ENCODE measurements at places on chromosomes 1 and 21.
A peak's percentile ranks its signal among the peaks of the same experiment; 100 is the strongest.

DNA sequence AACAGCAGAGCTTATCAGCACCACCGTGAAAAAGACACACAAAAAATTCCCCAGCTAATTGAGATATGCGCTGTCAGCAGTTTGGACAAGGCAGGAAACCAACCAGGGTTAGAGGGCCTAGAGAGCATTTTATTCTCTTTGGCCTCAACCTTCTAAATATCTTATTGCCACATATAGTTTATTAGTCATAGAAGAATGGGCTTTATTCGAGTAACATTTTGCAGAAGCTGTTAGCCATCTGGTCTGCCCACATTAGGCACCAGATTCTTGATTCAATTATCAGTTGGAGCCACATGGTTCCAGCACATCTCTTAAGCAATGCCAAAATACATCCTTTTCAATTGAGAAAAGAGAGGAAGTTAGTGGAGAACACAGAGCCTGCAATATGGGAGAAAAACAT is 109.9 kb upstream of the CXADR start:
- no peaks in the 10 kb centered on the region for H3K36me3 ChIP-seq
- H3K27ac ChIP-seq = no peak overlapping the region
- no peaks in the 10 kb centered on the region for H3K27me3 ChIP-seq
- H3K4me1 ChIP-seq = no peaks in the 10 kb centered on the region

DNA sequence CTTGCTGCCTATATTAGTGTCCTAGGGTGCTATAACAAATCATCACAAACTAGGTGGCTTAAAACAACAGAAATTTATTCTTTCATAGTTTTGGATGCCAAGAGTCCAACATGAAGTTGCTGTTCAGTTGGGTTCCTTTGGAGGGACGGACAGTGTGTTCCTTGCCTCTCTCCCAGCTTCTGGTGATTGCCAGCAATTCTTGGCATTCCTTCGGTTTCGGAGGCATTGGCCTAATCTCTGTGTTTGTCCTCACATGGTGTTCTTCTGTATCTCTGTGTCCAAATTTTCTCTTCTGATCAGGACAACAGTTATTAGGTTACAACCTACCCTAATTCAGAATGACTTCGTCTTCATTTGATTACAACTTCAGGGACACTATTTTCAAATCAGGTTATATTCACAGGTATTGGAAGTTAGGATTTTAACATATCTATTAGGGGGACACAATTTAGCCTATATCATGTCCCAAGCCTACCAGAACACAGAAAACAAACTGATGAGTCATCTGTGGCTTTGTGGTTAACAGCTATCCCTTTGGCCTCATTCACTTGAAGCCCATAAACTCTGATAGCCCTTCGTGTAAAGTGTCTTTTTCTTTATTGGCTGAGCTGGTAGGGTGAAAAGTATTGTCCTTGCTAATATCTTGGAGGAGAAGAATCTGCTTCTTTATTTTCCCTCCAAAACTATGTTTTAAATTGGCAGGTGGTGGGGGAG is 83.2 kb upstream of the PAPPA2 start:
- no peaks in the 10 kb centered on the region for H3K4me1 ChIP-seq
- no peaks in the 10 kb centered on the region for H3K27me3 ChIP-seq
- DNase-seq = no peak
- H3K4me3 ChIP-seq = no peak overlapping the region
- H3K36me3 ChIP-seq = no peaks in the 10 kb centered on the region
- H3K27ac ChIP-seq = no peak overlapping the region

DNA sequence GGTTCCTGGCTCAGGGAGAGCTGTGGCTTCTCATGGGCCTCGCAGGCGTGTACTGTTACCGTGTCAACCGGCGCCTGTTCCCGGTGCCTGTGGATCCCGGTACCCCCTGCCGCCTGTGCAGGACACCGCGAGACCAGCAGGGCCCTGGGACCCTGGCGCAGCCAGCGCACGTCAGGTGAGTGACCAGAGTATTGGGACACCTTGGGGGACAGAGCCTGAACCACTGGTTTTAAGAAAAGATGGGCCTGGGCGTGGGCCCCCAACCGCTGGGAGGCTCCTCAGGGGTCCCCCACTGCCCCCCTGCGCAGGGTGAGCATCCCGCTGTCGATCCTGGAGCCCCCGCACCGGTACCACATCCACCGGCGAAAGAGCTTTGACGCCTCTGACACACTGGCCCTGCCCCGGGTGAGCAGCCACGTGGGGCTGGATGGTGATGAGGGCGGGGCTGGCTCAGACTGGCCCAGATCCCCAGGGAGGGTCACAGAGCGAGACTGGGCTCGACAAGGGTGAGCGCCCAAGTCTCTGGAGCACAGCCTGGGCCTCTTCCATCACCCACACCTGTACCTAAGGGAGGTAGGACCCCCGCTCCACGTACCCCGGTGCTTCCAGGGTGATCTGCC is 10.5 kb downstream of the MIIP start:
- H3K4me3 ChIP-seq = no peak overlapping the region
- no peaks in the 10 kb centered on the region for H3K27me3 ChIP-seq
- DNase-seq = no peak

DNA sequence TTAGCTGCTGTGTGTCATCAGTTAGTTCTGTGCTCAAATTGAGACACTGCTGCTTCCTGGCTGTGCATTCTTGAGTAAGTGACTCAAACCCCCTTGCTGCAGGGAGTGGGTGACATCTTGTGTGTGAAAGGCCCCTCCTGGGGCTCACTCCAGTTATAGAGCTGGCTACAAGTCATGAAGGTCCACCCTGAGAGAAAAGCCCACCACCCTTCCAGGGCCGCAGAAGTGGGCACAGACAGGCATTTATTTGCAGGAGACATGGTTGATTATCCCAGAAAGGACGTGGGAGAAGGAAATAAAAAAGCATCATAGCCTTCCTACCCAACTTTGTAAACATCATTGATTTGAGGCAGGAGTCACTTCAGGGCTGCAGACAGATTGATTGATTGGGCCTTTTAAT is 550.6 kb downstream of the MATN1 start:
- H3K4me3 ChIP-seq = no peak overlapping the region
- H3K4me1 ChIP-seq = no peaks in the 10 kb centered on the region
- H3K27ac ChIP-seq = no peak overlapping the region
- H3K36me3 ChIP-seq = no peaks in the 10 kb centered on the region

GRCh38 chr1:165397944-165398343 is 41.4 kb upstream of the LMX1A start:
- no peak for DNase-seq
- H3K36me3 ChIP-seq = no peaks in the 10 kb centered on the region
- no peaks in the 10 kb centered on the region for H3K27me3 ChIP-seq
- H3K27ac ChIP-seq = no peak overlapping the region
- peaks cover 7% of the 10 kb centered on the region for H3K4me1 ChIP-seq
- no peak overlapping the region for H3K4me3 ChIP-seq

- H3K27ac ChIP-seq = no peak overlapping the region
- no peaks in the 10 kb centered on the region for H3K36me3 ChIP-seq
- no peak overlapping the region for H3K4me3 ChIP-seq
- no peak for DNase-seq
- H3K27me3 ChIP-seq = no peaks in the 10 kb centered on the region
- no peaks in the 10 kb centered on the region for H3K4me1 ChIP-seq
Observed at GRCh38 chr1:193179094-193179493, 7.3 kb downstream of the B3GALT2 start.

DNA sequence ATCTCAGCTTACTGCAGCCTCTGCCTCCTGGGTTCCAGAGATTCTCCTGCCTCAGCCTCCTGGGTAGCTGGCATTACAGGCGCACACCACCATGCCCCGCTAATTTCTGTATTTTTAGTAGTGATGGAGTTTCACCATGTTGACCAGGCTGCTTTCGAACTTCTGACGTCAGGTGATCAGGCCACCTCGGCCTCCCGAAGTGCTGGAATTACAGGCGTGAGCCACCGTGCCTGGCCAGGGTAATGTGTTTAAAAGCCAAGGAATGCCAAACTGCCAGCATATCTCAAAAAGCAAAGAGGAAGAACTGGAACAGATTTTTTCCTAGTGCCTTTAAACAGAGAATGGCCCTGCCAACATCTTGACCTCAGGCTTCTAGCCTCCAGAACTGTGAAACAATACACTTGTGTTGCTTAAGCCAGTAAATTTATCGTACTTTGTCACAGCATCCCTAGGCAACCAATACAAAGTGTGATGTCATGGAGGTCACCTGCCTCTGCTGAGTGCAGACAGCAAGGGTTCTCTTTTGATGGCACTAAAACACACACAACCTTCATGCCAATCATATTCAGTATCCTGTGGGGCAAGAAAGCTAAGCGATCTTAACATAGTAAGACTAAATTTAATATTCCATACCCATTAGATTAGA is 858.3 kb upstream of the TMPRSS15 start:
- DNase-seq = no peak
- no peak overlapping the region for H3K4me3 ChIP-seq
- no peak overlapping the region for H3K27ac ChIP-seq
- no peaks in the 10 kb centered on the region for H3K36me3 ChIP-seq
- H3K4me1 ChIP-seq = no peaks in the 10 kb centered on the region

GRCh38 chr1:9589144-9589718 is 520 bp downstream of the TMEM201 start:
- peak overlapping the region; percentile 77 for H3K27ac ChIP-seq
- no peaks in the 10 kb centered on the region for H3K27me3 ChIP-seq
- DNase-seq = no peak
- no peaks in the 10 kb centered on the region for H3K36me3 ChIP-seq
- no peaks in the 10 kb centered on the region for H3K4me1 ChIP-seq
- H3K4me3 ChIP-seq = peak overlapping the region; percentile 81

DNA sequence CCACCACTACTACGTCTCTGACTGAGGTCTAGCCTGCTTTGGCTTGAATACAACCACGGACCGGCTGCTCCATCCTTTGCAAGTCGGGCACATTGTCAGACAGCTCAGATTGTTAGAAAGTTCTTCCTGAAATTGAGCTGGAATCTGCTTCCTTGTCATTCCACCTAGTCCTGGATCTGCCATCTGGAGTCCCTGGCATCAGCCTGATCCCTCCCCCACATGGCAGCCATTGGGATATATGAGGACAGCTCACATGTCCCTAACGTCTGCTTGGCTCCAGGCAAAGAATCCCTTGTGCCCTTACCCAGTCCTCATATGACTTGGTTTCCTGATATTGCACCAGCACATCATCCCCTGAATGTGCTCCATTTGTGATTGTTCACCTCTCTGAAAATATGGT is 56.3 kb upstream of the SYT6 start:
- no peak overlapping the region for H3K27ac ChIP-seq
- no peaks in the 10 kb centered on the region for H3K27me3 ChIP-seq
- H3K4me3 ChIP-seq = no peak overlapping the region
- no peaks in the 10 kb centered on the region for H3K4me1 ChIP-seq

DNA sequence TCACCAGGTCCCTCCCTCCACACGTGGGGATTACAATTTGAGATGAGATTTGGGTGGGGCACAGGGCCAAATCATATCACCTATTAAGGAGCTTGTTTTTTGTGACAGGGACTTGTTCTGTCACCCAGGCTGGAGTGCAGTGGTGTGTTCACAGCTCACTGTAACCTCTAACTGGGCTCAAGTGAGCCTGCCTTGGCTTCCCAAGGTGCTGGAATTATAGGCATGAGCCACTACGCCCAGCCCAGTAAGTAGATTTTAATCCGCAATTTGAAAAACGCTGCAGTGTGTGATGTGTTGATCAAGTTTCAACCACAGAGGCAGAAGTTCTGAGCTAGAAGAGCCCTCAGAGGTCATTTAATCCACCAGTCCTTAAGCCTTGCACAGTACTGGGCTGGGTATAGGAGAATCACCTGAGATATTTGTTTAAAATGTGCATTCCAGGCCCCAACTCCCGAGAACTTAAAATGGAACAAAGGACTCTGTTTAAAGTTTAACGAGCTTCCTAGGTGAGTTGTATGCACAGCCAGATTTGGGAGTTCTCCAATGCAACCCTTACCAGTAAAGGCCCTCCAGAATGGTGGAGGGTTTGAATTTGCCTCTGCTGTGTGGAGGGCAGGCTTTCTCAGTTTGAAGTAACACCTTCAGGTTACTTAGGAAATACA is 13.4 kb downstream of the RPL11 start:
- no peaks in the 10 kb centered on the region for H3K27me3 ChIP-seq
- H3K36me3 ChIP-seq = peaks cover 60% of the 10 kb centered on the region
- DNase-seq = no peak
- no peak overlapping the region for H3K27ac ChIP-seq
- H3K4me3 ChIP-seq = no peak overlapping the region
- H3K4me1 ChIP-seq = no peaks in the 10 kb centered on the region

DNA sequence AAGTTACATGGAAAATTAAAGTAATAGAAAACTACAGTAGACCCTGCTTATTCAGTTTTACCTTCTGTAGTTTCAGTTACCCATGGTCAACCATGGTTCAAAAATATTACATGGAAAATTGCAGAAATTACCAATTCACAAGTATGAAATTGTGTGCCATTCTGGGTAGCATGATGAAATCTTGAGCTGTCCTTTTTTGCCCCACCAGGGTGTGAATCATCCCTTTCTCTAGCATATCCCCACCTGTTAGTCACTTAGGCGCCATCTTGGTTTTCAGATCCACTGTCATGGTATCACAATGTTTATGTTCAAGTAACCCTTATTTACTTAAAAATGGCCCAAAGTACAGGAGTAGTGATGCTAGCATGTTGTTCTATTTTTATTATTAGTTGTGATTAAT is 3.5 kb upstream of the LRIF1 start:
- no peaks in the 10 kb centered on the region for H3K36me3 ChIP-seq
- H3K27me3 ChIP-seq = peaks cover 12% of the 10 kb centered on the region
- no peaks in the 10 kb centered on the region for H3K4me1 ChIP-seq
- DNase-seq = no peak
- no peak overlapping the region for H3K27ac ChIP-seq
- no peak overlapping the region for H3K4me3 ChIP-seq

DNA sequence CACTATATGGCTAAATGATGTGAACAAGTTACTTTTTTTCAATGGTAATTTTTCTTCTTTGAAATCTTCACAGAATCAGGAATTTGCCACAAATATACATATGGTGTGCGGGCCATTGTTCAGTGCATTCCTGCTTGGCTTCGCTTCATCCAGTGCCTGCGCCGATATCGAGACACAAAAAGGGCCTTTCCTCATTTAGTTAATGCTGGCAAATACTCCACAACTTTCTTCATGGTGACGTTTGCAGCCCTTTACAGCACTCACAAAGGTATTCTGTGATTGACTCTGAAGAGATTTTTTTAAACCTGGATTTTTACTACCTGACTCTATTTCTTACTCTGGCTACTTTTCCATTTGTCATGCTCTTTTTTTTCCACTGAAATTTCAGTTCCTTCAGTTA is 76.2 kb upstream of the KIAA1614 start:
- DNase-seq = no peak
- no peaks in the 10 kb centered on the region for H3K27me3 ChIP-seq
- H3K4me3 ChIP-seq = no peak overlapping the region
- H3K4me1 ChIP-seq = no peaks in the 10 kb centered on the region
- no peak overlapping the region for H3K27ac ChIP-seq
